ENCODE measurements at places on chromosomes 16 and 17. TPM values are rescaled to one million over a fixed set of nuclear protein-coding genes. Genes with fewer than 3 reads are reported as not detected.
A peak's percentile ranks its signal among the peaks of the same experiment; 100 is the strongest.

ZNF747 gene
- total RNA-seq = 10.4 TPM

MCRIP2 gene
- 40.4 TPM for total RNA-seq

MPV17L gene
- 17.1 TPM for total RNA-seq

RECQL5 gene
- 91.1 TPM for total RNA-seq

DNA sequence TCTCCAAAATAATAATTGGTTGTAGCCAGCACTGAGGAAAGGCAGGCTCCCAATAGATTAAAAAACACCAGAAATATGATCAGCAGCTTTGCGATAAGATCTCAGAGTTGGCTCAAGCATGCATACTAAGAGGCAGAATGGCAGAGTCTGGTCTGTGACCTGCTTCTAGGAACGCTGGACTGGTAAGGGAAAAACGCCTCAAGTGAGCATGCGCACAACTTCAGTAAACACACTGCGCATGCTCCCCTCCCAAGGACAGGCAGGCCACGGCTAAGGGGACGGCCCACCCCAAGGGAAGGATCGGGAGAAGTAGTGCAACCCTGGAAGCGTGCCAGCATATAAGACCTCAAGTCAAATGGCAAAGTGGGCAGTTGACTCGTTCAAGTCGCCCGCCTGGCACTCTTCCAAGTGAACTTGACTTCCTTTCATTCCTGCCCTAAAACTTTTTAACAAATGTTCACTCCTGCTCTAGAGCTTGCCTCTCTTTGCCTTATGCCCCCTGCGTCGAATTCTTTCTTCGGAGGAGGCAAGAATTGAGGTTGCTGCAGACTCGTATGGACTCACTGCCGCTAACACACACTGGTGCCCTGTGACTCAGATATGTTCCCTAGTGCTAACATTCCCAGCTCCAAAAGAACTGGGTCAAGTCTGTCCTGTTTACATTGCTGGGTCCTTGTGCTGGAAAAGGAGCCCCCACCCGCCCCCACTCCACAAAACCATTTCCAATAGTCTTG, 22.4 kb upstream of the PRM1 start:
- DNase-seq = peak; percentile 64

- no peak for DNase-seq
Observed at GRCh38 chr17:64162554-64162953, 32.6 kb upstream of the ERN1 start.

GRCh38 chr16:87206646-87207451, 110.3 kb downstream of the C16orf95 start:
- no peak for DNase-seq

DNA sequence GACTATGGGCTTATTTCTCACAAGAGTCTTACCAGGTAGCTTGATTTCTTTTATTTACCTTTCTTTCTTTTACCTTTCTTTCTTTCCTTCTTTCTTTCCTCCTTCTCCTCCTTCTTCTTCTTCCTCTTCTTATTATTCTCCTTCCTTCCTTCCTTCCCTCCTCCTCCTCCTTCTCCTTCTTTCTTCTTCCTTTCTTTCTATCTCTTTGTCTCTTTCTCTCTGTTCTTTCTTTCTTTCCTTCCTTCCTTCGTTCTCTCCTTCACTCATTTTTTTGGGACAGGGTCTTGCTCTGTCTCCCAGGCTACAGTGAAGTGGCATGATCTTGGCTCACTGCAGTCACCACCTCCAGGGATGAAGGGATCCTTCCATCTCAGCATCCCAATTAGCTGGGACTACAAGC, 363.6 kb upstream of the MAF start:
- DNase-seq = no peak

GRCh38 chr16:57906382-57907316, 64.3 kb downstream of the CNGB1 start:
- DNase-seq = no peak

DNA sequence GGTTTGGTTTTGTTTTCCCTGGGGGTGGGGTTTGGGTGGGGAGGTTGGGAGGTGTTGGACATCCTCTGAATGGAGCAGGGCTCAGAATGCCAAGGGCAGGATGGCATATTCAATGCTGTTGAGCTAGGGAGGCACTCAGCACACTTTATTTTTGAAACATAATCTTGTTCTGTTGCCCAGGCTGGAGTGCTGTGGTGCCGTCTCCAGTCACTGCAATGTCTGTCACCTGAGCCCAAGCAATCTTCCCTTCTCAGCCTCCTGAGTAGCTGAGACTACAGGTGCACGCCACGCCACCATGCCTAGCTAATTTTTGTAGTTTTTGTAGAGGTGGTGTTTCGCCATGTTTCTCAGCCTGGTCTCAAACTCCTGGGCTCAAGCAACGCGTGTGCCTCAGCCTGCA, 186.1 kb downstream of the RPTOR start:
- DNase-seq = no peak

DNA sequence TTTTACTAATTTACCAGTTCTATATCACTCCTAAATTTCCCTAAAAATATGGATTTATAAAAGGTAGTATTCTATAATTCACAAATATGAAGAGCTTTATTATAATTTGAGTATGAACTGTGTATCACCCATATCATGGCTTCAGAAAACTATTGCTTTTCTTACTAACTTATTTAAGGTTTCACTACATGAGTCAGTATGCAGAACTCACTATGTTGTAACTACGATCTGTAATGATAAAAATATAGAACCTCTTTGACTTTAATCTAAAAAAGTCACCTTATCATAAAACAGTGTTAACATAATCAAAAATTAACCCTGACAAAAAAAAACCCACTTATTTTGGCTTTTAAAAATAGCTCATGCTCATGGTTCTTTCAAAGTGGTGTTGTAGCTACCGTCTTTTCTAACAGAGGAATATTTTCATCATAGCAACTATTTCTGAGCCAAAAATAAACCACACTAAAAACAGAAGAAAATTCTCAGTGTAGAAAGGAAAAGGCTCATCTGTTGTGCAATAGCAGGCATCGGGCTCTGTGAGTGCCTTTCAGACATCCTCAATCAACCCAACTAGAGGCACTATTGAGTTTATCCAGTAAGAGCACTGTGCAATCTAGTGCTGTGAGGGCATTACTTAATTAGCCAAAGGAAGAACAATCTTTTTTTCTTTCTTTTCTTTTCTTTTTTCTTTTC, 42.1 kb downstream of the ITGAM start:
- no peak for DNase-seq

DNA sequence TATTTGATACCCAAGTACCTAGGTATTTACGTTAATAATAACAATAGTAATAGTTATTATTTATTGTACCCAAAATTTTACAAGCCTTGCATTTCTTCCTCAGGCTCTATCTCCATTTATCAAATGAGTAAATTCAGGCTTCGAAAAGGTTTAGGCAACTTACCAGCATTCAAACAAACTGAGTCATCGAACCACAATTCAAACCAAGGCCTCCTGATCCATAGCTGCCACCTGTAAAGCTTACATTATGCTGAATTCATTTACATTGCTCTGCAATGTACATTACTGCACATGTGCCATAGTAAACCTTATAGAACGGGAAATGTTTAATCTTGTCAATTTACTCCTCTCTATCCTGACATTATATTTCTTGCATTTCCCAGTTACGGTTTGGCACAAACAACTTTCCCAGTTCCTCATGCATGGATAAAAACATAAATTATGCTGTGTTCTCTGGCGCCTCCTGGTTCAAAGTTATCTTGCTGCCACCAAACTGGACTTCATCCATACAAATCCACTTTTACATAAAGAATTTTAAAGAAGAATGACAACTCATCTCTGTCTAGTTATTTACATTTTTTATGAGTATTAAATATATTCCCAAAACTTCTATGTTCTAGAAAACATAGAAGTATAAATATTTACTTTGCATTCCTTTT, 360.6 kb upstream of the SOX9 start:
- DNase-seq = no peak

GRCh38 chr16:27359051-27359450, 42.9 kb upstream of the IL21R start:
- DNase-seq = no peak

Data from ureter (tissue), 1 donor.